ENCODE measurements at places on chromosomes 11 and 22.

- no peak for DNase-seq
These were observed 24.1 kb upstream of the TUB start for GRCh38 chr11:8056810-8057463.

DNA sequence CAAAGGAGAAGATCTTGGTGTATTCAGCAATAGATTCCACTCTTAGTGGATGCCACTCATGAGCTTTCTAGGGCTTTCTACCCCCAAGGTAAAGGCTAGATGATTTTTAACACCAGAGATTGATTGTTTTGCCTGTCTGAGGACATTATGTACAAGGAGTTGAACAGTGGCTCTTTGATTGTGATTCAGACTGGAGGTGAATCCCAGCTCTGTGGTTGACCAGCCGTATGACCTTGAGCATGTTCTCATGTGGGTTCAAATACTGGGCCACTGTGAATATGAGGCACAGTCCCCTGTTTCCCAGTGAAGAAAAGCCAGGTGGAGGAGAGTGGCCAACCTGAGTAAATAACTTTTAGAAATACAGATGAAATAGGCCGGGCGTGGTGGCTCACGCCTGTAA lies 24.0 kb upstream of the PARVB start:
- no peak for DNase-seq

DNA sequence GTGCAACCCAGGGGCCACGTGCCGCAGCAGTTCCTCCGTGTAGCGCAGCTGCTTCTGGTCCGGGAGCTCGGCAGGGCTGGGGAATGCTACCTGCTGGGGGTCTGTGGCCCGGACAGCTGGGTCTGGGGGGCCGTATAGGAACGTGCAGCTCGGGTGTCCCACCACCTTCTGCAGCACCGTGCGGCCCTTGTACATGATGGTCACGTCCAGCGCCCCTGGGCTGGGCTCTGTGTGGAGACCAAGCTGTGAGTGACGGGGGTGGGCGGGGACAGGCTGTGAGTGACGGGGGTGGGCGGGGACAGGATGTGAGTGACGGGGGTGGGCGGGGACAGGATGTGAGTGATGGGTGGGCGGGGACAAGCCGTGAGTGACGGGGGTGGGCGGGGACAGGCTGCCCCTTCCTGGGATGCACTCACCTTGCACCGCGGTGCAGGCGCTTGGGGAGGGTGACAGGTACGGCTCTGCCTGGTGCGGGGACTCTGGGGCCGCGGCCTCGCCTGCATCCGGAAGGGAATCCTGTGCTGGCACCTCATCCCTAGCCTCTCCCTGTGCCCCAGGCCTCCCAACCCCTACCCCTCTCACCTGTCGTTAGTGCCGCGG lies 2.3 kb downstream of the IRF7 start:
- peak; percentile 72 for DNase-seq

DNA sequence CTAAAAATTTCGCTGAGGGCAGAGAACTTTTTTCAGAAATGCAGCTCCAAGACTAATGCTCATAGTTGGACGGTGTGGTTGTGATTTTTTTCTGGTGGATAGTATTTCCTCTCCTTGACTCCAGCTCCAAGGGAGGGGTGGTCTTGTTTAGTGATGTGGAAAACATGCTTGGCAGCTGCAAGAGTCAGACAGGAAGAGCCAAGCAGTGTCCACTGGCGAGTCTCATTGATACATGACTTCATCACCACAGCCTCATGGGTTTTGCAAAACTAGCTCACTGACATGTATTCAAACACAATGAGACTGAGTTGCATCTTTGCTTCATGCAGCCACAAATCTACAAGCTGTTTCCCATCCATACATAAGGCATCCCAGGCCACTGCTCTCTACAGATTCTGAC lies 7.3 kb upstream of the KCNJ1 start:
- no peak for DNase-seq

GRCh38 chr22:24370401-24370800 lies 57.0 kb upstream of the ADORA2A start:
- DNase-seq = no peak

DNA sequence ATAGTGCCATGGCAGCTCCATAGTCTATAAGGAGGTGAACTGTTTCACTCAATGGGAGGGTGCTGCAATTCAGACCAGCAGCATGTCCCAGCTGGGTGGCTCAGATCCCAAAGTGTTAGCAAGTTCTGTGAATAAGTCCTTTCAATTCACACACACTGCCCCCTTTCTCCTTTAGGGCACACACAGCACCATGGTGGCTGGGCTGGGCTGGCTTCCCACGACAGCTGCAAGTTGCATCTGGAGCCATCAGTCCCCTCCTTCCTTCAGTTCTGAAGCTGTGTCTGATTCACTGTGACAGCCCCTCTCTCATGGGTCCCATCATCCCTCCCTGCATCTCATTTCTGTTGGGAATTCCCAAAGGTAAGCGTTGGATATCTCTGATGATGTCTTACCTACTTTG lies 324.1 kb upstream of the NCAM1 start:
- DNase-seq = no peak

- DNase-seq = no peak
These were observed 403.9 kb downstream of the CTTN start for GRCh38 chr11:70802185-70802584.

GRCh38 chr11:6927030-6927617 lies 898 bp downstream of the ZNF215 start:
- DNase-seq = no peak

- DNase-seq = no peak
These were observed 10.7 kb downstream of the IL2RB start for GRCh38 chr22:37138849-37139561.

- no peak for DNase-seq
These were observed 49.7 kb upstream of the TTLL12 start for GRCh38 chr22:43236411-43237166.

DNA sequence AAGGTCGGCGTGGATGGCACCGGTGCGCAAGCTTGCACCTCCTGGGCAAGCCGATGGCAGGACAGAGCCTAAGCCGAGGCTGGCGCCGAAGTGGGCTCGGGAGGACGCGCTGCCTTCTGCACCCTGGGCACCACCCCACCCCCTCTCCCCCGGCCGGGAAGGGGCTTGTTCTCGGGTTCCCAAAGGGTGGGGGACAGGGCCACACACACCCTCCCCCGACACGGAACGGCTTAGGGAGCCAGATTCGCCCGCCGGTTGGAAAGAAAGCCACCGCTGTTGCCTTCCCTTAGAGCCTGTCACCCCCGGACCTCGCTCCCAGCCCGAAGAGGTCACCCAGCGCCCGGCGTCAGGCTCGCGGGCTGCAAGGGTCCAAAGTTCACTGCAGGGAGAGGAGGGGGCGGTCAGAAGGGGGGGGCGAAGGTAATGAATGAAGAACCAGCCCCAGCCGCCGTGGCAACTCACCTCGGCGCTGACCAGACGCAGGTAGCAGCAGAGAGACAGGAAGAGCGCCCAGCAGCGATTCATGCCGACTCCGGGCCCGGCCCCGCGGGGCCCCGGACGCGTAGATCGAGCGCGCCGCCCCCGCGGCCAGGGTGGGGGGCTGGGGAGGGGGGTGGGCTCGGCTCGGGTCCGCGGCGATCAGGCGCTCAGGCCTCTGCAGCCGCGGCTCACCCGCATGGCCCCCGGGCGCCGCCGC lies 1.2 kb downstream of the PDGFB start:
- DNase-seq = no peak

DNA sequence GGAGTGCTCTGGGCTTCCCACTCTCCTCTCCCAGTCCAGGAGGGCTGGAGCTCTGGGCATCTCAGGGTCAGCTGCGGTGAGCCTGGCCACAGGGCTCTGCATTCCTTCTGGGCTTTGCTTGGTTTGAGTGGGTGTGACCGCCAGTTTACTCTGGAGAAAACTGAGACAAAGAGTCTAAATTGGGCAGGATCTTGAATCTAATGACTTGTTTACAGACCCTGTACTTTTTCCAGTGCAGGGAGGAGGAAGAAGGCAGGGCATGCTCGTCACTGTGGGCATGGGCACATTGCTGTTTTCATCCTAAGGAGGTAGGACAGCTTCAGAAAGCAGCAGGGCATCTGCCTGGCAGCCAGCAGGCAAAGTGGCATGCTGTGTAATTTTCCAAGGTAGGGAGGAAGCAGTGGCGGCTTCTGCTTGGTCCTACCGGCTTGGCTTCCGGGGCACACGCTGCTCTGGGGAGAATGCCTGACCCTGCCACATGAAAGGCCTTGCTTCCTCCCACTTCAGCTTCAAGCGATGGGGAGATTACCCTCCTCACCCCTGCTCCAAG lies 22.9 kb downstream of the FLI1 start:
- DNase-seq = no peak

DNA sequence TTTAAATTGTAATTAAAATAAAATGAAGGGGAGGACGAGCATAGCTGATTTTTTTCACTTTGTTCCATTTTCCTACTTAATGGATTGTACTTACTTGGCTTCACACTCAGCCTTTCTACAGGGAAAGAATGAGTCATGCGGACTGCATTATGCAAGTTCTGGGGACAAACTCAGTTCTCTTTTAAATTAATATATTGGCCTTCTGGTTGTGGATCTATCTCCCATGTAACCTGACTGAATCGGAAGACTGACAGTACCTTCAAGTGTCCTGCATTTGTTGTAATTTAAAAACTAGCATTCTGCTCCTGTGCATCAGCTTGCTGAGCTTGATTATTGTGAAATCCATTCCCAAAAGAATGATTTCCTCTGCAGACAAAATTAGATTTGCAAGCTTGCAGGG lies 12.2 kb downstream of the OR8D1 start:
- no peak for DNase-seq

- no peak for DNase-seq
These were observed 32.6 kb downstream of the KREMEN1 start for GRCh38 chr22:29105468-29105867.

GRCh38 chr22:38267086-38267485 lies 5.7 kb downstream of the TMEM184B start:
- DNase-seq = no peak

- no peak for DNase-seq
These were observed 1790.8 kb downstream of the LRRC4C start for GRCh38 chr11:39668640-39669039.

- no peak for DNase-seq
These were observed 1108.7 kb downstream of the BRD1 start for GRCh38 chr22:48718818-48719500.

- no peak for DNase-seq
These were observed 17.2 kb downstream of the ARHGEF17 start for GRCh38 chr11:73325036-73325981.

DNA sequence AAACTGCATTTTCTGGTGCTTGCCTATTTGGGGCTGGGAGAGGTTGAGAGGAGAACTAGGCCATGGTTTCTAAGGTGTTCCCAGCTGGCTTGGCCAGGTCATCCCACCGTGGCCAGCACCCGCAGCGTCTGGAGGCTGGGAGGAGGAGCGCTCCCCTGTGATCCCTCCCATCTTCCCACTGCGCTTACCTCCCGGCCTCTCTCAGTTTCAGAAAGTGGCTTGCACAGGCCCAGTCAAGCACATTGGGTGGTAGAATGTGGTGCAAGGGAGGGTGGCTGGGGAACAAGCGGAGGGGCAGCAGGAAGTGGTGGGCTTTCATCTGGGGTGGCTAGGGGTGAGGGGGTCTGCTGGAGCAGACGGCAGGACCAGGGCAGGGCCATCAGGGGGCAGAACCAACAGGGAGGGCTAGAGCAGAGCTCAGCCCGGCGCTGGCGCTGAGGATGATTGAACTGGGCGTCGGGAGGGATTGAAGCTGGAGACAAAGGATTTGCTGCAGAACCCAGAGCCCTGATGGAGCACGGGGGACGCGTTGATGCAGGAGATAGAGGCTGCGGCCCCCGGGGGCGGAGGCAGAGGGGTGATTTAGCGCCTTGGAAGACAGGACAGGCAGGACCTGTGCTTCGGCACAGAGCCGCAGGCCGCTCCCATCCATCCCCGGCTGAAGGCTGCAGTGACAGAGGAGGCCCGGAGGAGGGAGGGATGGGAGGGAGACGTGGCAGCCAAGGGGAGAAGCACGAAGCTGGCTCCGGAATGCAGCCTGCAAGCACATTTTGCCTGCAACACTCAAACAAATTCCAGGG lies 76.0 kb downstream of the TRIM29 start:
- DNase-seq = no peak

DNA sequence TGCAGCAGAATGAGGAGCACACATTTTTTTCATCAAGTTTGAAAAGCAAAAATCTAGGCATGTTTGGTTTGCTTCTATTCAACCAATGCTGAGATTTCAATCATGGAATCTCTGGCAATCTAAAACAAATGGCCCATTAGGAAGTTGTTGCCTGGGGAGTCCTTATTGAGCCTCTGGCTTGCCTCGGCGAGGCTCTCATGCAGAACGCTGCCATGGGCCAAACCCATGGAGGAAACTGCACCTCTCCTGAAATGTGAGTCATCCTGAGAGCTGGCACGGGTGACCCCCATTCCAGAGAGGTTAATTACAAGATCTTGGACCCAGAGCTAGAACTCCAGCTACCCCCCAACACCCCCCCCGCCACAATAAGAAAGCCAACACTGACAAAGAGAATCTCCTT lies 80.7 kb downstream of the MN1 start:
- no peak for DNase-seq

DNA sequence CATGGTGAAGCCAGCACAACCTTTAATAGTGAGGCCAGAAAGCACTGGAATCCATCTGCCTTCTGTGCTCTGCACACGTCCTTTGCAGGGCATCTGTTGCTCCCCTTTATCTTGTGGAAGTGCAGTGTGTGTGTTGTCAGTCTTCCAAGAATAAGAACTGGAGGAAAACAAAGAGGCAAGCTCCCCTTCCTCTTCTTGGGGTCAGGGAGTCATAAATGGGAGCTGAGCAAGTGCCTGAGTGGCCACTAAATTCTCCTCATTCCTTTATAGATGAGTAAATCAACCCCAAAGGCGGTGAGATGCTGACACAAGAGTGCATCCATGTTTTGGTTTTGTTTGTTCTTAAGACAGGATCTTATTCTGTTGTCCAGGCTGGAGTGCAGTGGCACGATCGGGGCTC lies 38.3 kb downstream of the WT1 start:
- no peak for DNase-seq

GRCh38 chr11:59040607-59041006 lies 45.5 kb upstream of the GLYATL1B start:
- no peak for DNase-seq

- DNase-seq = no peak
These were observed 14.8 kb downstream of the OR51E2 start for GRCh38 chr11:4682623-4683419.

DNA sequence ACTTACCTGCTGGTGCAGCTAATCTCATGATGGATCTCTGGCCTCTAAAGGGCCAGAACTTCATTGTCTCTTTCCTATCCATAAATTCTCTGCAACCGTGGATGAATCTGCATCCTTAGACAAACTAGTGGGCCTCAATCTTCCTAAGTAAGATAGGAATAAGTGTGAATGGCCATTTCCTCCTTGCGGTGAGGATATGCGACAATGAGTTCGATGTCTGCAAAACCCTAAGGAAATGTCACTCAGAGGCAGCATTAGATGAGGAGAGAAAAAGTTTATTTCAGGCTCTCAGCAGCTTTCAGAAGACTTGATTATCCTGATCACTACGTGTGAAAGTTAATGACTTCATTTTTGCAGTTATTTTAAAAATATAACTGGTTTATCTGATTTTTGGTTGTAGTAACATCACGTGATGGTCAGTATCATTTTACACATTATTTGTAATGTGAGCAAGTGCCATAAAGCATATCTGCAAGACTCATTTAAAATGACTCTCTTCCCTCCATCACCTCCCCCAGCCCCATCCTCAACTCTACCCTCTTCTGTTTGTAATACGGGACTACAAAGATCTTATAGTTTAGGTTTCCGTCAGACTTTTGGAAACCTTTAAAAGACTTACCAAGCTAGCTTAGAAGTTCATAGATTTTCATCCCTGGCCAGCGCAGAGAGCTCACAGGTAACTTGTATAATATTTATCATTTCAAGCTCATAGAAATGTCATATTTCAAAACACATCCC lies 10.2 kb downstream of the GRAP2 start:
- no peak for DNase-seq

- DNase-seq = no peak
These were observed 54.9 kb downstream of the C11orf91 start for GRCh38 chr11:33645686-33646085.

Data from activated CD4-positive, CD25-positive, alpha-beta regulatory T cell (primary cell).